ENCODE measurements at places on chromosomes 2 and 18.

- no peak for DNase-seq
- H3K36me3 ChIP-seq, result no peaks in the 10 kb centered on the region
- H3K4me3 ChIP-seq, result no peak overlapping the region
- H3K27ac ChIP-seq, result no peak overlapping the region
These were observed 25.2 kb downstream of the IFIH1 start for GRCh38 chr2:162293122-162293786.

DNA sequence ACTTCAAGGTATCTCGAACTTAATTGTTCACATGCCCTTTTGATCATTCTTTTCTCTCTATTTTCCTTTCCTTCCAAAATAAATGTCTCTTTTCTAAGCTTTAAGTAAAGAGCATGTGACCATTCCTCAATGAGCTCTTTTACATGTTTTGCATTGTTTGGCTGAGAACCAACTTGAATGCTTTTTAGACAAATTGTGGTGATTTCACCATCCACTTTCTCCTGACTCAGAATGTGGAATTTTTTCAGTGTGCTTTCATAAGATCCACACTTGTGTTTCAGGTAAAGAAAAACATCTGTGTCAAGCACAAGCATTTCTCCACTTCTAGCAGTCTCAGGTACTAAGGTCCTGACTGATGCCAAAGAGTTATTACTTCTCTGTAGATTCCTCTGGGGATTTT, 10.7 kb downstream of the RBM43 start:
- H3K4me3 ChIP-seq, result no peak overlapping the region
- no peaks in the 10 kb centered on the region for H3K4me1 ChIP-seq
- H3K27me3 ChIP-seq, result no peaks in the 10 kb centered on the region
- H3K36me3 ChIP-seq, result peaks cover 20% of the 10 kb centered on the region
- no peak overlapping the region for H3K27ac ChIP-seq

DNA sequence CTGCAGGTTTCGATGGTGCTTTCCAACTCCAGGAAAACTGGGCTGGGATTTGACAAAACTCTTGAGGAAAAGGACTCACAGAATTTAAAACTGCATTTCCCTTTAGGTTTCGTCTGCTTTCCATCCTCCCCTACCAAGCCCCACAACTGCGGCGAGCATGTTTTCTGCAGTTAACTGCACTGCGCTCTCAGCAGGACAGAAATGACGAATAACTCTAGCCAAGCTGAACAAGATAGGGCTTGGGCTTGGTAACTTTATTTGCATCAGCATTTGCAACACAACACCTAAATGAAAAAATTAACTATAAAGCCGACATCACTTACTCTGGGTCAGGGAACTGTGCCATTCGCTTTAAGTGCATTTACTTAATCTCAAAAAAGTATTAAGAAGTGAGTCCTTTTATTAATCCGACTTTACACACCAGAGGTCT, 669 bp upstream of the PIKFYVE start:
- H3K27me3 ChIP-seq, result no peaks in the 10 kb centered on the region
- peaks cover 39% of the 10 kb centered on the region for H3K4me1 ChIP-seq
- no peak for DNase-seq
- H3K4me3 ChIP-seq, result peak overlapping the region; percentile 92
- no peaks in the 10 kb centered on the region for H3K36me3 ChIP-seq
- H3K27ac ChIP-seq, result peak overlapping the region; percentile 94

DNA sequence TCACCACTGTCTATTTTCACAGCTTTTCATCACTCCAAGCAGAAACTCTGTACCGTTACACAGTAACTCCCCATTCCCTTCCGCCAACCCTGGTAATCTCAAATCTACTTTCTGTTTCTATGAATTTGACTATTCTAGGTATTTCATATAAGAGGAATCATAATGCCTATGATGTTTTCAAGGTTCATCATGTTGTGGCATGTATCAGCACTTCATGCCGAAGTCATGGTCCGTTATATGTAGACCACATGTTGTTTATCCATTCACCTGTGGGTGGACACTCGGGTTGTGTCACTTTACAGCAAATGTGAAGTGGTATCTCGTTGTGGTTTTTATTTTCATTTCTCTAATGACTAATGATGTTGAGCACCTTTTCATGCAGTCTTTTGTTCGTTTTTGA, 21.6 kb downstream of the CPSF3 start:
- no peak for DNase-seq
- no peaks in the 10 kb centered on the region for H3K27me3 ChIP-seq
- no peak overlapping the region for H3K27ac ChIP-seq
- H3K4me1 ChIP-seq, result no peaks in the 10 kb centered on the region
- peaks cover 95% of the 10 kb centered on the region for H3K36me3 ChIP-seq

GRCh38 chr2:8581234-8581561, 100.7 kb upstream of the ID2 start:
- H3K4me1 ChIP-seq, result no peaks in the 10 kb centered on the region
- H3K27ac ChIP-seq, result no peak overlapping the region
- no peaks in the 10 kb centered on the region for H3K36me3 ChIP-seq
